ENCODE measurements at places on chromosomes 6 and 20.

DNA sequence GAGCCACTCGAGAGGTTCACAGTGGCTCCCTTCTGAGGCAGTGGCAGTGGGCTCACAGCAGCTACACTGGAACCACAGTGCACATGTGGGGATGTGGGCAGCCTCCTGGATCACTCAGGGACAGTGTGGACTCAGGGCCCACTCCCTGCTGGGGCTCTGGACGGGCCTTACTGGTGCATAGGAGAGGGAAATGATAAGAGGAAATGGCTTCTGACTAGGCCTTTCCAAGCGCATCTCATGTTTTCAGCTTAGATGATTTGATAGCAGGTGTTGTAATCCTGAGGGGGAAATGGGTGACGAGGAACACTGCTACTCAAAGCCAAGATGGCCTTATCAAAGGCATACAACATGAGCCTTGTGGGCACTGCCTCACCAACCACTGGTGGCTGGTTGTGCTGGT is 44.0 kb downstream of the PANK2 start:
- peak; percentile 42 for DNase-seq

DNA sequence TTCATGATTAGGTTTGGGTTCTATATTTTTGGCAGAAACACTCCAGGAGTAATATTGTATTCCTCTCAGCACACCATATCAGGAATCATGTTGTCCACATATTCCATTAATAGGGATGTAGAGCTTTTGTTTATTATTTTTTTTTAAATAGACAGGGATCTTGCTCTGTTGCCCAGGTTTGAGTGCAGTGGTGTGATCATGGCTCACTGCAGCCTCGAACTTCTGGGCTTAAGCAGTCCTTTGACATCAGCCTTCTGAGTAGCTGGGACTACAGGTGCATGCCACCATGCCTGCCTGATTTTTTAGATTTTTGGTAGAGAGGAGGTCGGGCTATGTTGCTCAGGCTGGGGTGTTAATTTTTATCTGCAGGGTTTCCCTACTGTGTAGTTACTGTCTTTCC is 12.0 kb downstream of the SCAF8 start:
- no peak for DNase-seq

DNA sequence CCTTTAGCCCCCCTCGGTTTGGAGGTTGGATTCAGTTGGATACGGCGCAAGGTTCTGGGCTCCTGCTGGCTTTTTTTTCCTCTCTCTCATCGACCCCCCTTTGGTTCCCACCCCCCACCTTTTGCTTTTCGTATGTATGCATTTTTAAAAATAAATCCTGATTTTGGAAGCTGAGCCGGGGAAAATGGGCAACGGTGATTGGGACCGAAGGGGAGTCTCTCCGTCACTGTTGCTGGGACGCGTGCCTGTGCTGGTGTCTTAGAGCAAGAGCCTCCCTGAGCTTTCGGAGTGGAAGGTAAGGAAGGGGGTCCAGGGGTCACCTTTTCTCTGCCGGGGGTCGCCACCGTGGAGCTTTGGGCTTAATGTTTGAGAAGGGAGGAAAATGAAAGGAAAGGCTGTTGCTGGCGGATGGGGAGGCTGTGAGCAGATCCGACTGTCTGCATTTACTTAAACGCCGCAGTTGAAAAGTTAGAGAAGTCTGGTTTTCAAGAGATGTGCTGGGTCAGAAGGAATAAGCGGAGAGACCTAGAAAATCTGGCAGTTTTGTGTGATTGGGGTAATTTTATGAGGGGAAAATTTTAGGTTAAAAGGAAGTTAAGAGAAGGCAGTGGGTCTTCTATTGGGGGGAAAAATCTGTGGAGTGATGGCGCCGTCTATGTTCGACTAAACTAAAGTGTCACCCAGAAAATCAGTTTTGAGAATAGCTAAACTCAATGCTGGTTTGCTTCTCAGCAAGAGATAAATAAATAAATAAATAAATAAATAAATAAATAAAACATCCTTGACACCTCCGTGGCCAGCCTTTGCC is 828 bp downstream of the ADGRB3 start:
- DNase-seq: peak; percentile 32

DNA sequence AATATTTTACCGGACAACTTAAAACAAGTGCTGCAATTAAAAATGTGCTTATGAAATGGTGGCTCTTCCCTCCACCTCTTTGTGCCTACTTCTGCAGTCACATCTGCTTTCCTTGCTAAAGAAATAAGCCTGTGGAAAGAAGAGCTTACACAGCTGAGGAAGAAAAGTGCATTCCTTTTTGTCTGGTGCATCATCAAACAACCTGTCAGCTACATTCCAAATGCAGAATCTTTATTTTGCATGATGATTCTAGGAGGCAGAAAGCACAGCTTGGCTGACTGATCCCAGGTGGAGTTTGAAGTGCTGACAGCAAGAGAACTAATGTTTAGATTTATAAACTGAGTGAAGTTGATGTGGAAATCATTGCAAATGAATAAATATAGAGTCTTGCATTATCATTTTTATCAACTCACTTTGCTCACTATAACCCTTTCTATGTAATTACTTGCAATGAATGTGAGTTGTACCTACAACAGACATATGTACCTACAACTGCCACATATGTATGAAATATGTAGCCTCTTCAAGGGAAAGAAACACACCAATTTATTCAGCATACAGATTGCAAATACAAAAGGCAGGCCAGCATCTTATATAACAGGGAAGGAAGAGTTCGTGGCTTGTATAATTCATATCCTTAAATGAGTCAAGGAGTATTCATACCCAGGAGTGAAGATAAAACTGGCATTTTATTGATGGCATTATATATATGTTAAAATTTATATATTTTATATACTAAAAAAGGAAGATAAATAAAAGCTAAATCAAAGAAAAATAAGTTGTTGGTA is 223.4 kb upstream of the MCHR2 start:
- DNase-seq: no peak

DNA sequence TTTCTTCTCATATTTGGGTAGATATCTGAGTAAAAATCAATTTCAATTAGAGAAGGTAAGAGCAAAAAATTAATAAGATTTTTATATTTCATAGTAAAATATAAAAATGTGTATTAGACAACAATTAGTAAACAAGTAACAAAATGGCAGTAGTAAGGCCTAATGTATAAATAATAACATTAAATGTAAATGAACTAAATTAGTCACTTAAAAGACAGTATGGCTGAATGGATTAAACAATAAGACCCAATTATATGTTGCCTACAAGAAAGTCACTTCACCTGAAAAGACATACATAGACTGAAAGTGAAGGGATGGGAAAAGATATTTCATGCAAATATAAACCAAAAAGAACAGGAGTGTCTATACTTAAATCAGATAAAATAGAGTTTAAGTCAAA is 147.6 kb downstream of the TRMT11 start:
- no peak for DNase-seq

DNA sequence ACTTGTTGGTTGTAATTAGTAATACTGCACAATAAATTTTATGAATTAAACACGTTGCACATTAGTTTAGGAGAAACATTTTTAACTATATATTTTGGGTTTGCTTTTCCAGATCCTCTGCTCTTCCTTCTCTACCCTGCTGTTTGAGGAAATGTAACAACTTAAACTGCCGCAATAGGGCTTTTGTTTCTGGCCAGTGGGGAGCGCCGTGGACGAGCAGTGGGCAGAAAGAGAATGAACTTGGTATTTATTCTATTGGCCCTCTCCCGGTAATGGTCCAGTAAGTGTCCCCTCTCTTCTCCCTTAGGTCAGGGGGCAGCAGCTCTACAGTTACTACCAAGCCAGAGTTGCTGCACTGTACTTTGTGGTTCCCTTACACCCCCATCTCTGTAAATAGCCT is 35.2 kb upstream of the EPHA7 start:
- DNase-seq: no peak

GRCh38 chr6:48736501-48737206 is 625.7 kb upstream of the PTCHD4 start:
- no peak for DNase-seq

DNA sequence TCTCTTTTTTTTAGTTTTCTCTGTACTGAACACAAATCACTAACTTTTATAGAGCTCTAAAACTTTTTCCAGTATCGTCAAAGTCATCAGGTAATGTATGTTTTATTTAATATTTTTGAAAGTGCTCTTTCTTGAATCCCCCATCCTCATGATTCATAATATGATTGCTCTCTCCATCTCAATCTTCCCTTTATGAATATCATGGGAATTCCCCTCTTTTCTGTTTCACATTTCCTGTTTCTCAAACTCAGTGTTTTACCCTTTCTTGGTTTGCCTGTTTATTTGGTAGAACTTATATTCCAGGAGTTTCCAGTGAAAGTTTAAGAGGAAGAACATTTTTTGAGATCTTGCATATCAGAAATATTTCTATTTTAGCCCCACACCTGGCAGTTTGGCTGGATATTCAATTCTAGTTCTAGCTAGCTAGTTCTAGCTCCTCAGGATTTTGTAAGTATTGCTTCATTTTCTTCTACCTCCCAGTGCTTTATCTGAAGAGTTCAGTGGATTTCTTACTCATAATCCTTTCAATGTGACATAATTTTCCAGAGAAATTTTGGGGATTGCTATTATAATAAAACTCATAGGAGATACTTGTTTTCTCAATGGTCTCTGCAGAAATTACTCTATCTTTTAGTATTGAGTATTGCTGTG is 6.1 kb upstream of the C6orf58 start:
- DNase-seq: no peak

DNA sequence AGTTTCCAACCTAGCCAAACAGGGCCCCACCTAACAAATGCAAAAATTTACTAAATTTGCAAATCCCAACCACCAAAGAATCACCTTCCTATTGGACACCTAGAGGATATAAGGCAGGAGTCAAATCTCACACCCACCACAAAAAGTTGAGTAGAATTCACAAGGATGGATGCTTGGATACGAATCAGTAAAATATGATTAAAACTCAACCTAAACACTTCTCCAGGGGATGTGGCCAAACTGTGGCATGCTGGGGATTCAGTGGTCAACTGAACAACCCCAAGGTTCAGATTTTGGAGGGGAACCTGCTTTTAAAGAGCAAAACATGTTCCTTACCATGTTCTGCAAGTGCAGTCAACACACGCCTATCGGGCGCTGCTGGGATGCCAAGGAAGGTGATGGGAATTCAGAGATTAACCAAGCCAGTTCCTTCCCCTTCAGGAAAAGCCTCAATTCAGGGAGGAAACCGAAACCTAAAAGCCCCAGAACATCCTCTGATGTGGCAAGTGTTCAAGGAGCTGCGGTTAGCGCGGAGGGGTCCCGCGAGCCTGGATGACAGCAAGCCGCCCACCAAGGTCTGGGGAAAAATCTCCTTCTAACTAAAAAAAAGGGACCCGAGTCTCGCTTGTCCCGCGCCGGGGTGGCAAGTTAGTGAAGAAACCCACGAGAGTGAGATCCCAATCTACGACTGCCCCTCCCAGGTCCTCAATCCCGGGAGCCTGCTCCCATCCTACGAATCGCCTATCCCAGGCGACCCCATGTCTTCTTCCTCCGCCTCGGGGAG is 902 bp downstream of the SAMHD1 start:
- peak; percentile 70 for DNase-seq

GRCh38 chr6:142207265-142207877 is 60.3 kb downstream of the VTA1 start:
- peak; percentile 29 for DNase-seq

DNA sequence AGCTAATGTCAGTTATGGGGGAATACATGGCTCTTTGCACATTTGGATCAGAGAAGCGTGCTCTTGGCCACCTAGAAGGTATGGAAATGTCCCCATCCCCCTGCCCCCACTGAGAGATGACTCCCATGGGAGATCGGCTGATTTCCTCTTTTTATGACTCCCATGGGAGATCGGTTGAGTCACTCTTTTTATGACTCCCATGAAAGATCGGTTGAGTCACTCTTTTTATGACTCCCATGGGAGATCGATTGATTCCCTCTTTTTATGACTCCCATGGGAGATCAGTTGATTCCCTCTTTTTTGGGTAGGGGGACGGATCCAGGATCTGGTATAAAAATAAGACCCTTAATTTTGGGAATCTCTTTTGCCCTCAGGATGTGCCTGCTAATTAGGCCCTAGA is 10.3 kb upstream of the TAAR9 start:
- no peak for DNase-seq

All from common myeloid progenitor, CD34-positive (primary cell).